ENCODE measurements at places on chromosomes 4 and X. TPM values are rescaled to one million over a fixed set of nuclear protein-coding genes. Genes with fewer than 3 reads are reported as not detected.

GRCh38 chr4:42533042-42533441, 123.9 kb downstream of the ATP8A1 start:
- DNase-seq: no peak

GRCh38 chr4:2868877-2869487, 25.3 kb downstream of the ADD1 start:
- DNase-seq: no peak

- no peak for DNase-seq
Observed at GRCh38 chr4:37653601-37654000, 32.6 kb downstream of the RELL1 start.

GRCh38 chrX:130114141-130114588, 3.9 kb upstream of the ELF4 start:
- no peak for DNase-seq

GRCh38 chrX:20205927-20206708, 60.6 kb downstream of the RPS6KA3 start:
- no peak for DNase-seq

DNA sequence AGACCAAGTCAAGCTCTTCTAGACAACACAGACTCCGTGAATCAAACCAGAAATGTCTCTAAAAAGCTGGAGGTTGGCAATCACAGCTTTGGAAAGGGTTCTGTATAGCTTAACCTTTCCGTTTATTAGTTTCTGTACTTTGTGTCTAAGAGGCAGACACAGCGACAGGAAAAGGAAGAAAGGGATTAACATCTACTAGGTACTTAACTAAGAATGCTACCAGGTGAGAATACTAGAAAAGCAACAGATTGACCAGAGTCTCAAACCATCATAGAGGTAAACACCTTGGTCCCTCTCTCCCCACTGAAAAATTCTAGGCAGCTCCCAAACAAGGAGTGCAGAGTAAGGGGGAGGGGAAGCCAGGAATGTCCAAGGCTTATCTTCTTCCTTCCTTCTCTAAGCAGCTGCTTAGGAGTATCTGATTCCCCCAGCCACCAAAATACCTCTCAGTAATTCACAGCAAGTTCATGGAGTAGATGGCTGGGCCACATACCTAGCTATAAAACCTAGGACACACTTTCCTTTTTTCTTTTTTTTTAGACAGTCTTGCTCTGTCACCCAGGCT, 80.8 kb downstream of the APBB2 start:
- no peak for DNase-seq

DNA sequence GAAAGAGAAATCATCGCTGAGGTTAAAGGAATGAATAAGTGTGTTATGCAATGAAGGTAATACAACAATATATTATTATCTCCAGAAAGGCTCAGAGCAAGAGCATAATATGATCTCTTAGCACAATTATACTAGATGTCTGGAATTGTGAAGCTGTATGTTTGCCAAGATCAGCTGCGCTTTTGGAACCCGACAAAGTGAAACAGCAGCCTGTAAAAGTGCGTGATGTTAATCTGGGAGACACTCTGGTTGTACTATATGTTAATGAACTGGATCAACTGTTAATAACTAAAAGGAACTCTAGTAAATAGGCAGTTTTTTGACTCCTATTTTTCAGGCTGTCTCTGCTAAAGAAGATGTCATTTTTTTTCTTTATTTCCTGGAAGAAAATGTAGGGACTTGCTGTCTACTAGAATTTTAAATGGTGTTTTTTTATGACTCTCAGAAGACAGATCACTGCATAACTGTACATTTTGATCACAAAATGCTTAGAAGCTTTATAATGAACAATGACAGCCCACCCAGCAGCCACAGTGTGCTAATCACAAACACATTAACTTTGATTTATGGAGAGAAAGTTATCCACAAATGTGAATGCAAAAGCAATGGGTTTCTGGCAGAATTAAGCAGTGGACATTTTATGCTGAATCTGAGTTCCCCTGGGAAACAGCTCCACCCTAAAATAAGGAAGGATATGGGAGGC, 50.2 kb downstream of the UGT2B28 start:
- no peak for DNase-seq

- no peak for DNase-seq
Observed at GRCh38 chrX:135403374-135403773, 18.4 kb upstream of the SMIM10L2A start.

- no peak for DNase-seq
Observed at GRCh38 chr4:101693842-101694398, 96.6 kb upstream of the BANK1 start.

The NAA15 gene
- total RNA-seq: 56.0 TPM

The FRMPD4 gene
- not detected for total RNA-seq

Data from activated T-cell treated with anti-CD3 and anti-CD28 coated beads, Interleukin-2, amount 50 U/mL, for 72 hours (primary cell).